ENCODE measurements at places on chromosomes 4 and X.

DNA sequence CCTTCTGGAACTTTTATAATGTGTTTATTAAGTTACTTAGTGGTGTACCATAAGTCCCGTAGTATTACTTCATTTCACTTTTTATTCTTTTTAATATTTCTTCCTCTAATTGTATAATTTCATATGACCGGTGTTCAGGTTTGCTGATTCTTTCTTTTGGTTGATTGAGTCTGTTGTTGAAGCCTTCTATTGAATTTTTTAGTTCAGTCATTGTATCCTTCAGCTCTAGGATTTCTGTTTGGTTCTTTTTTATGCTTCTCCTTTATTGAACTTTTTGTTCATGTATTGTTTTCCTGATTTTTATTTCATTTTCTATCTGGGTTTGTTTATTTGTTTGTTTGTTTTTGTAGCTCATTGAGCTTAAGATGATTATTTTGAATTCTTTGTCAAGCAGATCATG is 8.8 kb downstream of the CEP44 start:
- no peak for DNase-seq

GRCh38 chr4:162497564-162498167 is 333.9 kb upstream of the FSTL5 start:
- DNase-seq = no peak

- DNase-seq = no peak
Measured at GRCh38 chr4:142036795-142037583, 400.6 kb downstream of the IL15 start.

DNA sequence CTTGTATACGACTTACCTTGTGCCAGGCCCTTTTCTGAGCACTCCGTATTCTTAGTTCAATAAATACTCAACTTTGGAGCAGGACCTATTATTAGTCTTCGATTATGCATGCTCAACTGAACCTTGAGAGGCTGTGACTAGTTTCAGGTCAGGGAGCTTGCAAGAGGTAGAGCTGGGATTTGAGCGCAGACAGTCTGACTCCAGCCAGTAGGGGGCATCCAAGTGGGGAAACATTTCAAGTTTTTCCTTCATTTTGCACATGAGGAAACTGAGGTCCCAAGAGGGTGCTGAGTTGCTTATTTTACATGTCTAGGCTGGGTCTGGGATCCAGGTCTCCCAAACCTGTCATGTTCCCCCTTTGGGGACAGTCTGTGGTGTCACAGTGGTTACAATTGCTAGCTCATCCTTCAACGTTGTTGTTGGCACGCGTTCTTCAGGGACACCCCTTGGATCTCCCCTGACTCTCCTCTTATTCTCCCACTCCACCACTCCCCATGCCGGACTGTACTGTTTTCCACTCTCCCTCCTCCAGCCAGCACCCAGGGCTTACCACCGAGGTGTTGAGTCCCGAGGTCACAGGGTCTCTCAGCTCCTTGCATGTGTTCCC is 6.7 kb upstream of the PRICKLE3 start:
- peak; percentile 55 for DNase-seq

- peak; percentile 51 for DNase-seq
Measured at GRCh38 chr4:173317004-173317403, 17.2 kb downstream of the HMGB2 start.

DNA sequence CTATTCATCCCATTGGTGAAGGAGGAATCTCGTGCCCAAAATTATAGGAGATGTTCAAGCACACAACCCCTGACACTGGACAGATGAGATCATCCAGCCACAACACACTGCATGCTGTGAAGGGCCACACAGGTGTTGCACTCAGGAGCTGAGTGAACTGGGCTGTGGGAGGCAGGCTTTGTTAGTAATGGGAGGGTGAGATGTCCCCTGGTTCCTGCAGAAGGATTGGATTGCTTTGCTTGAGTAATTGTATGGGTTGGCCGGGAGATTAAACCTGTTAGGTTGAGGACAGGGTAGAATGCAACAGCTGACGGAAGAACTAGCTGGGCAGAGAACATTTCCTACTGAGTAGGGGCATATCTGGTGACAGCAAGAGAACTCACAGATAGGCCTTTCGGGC is 152.2 kb downstream of the TACR3 start:
- DNase-seq = no peak

GRCh38 chrX:120238933-120239332 is 11.7 kb upstream of the ZBTB33 start:
- DNase-seq = no peak

DNA sequence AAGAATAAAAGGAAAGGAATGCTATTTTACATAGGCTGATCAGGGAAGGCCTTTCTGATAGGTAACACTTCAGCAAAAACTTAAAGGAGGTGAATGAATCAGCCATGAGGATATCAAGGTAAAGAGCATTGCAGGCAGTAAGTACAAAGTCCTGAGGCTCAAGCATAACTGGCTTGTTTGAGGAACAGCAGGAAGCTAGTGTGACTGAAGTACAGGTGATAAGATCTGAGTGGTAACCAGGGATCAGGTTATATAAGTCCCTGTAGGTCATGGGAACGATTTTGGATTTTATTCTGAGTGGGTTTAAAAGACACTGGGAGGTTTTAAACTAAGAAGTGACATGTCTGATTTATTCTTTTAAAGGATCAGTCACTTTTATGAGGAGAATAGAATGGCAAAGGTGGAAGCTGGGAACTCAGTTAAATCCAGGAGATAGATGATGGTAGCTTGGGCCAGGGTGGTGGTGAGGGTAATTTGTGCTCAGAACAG is 47.1 kb upstream of the THOC2 start:
- no peak for DNase-seq

GRCh38 chrX:47687263-47687662 is 28.3 kb upstream of the UXT start:
- DNase-seq = no peak

- DNase-seq = no peak
Measured at GRCh38 chrX:22575161-22575845, 302.6 kb downstream of the CBLL2 start.

- no peak for DNase-seq
Measured at GRCh38 chr4:151665022-151665784, 95.6 kb downstream of the GATB start.
